HS-5 (cell line): ENCODE measurements at places on chromosomes 13 and 19.

DNA sequence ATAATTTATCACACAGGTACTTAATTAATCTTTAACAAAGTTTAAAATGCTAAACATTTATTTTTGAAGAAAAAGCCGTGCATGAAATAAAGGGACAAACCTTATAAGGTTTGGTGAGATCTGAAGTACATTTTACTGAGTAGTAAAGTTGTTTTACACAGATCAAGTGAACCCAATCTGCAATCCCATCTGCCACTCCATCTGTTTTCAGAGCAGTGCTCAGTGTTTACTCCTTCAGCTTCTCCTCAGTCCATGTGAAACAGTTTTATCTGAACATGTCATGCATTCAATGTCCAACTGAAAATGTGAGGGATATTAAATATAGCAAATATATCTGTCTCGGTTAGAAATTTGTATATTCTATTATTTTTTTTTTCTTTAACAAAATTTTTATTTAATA is 166.8 kb downstream of the MAB21L1 start:
- DNase-seq, result no peak

DNA sequence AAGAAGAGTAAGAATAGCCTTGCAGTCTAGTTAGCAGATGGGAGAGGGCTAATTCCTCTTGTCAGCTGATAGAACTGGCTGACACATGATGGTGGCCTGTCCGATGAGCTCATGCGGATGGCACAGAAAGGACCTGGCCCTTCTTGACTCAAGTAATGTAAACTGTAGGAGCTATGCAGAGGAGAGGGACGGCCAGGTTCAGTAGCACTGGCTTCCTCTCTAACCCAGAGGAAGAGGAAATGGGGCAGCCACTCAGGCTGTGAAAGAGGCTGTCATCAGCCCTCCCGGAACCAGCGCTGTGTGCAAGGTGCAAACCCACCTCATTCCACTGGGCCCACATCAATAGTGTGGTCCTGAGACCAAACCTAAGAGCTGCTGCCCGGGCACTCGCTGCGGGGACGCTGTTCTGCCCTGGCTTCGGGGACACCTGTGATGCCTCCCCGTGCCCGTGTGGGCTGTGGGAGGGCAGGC is 30.8 kb upstream of the USE1 start:
- no peak for DNase-seq

GRCh38 chr19:50152578-50152977 is 10.5 kb downstream of the IZUMO2 start:
- DNase-seq, result no peak

DNA sequence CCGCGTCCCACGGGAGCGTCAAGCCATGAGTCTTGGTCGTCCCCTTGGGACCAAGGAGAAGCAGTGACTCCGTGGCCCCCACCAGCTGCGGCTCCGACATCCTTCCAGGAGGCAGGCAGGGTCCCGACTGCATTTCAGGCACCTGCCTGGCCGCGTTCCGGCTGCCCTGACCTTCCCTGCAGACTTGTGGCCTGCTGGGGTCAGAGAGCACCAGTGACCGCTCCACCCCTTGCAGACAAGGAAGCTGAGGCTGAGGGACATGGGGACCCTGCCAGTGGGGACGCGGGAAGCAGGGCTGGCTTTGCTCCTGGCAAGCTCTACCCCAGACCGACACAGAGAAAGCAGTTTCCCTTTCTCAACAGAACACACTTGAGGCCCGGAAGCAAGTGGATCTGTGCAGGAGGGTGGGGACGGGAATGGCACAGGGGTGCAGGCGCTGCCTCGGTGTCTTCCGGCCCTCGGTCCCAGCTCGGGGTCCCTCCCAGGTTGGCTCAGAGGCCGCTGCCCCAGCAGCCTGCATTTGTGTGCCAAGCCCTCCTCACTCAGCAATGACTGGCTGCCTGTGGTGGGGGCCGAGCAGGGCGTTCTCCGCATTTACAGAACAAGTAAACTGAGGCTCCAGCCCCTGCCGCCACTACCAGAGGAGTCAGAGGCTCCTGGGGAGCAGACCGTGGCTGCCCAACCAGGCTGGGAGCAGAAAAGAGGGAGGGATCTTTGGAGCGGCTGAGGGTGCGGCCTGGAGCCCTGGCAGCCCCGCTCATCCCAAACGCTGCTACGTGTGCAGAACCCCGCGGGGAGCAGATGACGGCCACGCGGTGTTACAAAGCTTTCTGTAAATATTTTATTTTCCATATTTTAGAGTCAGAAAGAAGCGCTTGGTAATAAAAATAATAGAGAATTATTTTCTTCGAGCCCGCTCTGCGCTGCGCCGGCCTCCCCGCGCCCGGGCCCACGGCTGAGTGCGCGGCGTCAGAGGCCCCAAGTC is 43.9 kb downstream of the GAS6 start:
- no peak for DNase-seq

DNA sequence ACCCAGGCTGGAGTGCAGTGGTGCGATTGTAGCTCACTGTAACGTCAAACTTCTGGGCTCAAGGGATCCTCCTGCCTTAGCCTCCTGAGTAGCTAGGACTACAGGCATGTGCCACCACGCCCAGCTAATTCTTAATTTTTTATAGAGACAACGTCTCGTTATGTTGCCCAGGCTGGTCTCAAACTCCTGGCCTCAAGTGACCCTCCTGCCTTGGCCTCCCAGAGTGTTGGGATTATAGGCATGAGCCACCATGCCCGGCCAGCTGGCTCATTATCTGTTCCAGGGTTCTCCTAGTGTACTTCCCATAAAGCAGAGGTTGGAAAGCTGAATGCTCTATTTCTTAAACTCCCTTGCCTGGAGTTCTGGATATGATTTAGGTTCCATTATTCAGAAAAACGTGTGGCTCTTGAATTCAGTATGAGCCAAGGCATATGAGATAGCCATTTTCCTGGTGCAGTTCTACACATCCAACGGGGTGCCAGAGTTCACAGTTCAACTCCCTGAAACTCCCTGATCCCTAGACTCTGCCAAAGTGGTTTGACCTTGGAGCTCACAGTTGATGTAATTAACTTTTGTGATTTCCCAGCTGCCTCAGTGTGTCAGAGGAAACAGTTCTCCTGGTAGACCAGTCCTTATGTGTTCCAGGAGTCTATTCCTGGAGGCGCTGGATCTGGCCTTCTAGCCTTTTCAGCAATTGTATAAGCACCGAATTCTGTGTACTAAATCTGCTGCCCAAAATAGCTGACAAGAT is 21.6 kb downstream of the GPR183 start:
- no peak for DNase-seq

- no peak for DNase-seq
These were observed 12.9 kb downstream of the COL4A2 start for GRCh38 chr13:110319774-110320509.

DNA sequence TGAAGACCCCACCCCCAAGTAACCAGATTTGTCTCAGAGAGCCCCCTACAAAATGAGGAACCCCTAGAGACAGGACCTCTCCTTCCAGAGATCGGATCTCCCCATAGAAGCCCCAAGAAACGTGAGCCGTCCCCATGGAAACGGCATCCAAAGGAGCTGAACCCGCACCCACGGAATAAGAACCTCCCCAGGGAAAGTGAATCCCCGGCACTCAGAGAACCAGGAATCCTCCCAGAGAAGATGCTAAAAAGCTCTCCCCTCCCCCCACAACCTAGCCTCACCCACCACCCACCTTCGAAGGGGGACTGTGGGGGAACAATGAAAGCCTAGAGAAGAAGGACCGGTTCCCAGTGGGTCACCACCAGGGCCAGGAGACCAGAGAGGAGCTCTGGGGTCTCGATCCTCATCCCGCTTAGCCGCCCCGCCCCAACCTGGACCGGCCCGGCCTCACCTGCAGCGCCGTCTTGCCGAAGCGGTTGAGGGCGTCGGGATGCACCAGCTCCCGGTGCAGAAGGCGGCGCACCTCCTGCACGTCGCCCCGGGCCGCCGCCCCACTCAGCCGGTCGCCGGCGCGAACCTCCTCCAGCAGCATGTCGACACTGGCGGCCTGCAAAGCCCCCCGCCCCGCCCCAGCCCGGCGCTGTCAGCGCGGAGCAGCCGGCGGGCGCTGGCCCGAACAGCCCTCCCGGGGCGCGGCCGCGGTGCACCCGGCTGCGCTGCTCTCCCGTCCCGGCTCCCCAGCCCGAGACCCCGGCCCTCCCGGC is 535 bp downstream of the CDKN2D start:
- no peak for DNase-seq

DNA sequence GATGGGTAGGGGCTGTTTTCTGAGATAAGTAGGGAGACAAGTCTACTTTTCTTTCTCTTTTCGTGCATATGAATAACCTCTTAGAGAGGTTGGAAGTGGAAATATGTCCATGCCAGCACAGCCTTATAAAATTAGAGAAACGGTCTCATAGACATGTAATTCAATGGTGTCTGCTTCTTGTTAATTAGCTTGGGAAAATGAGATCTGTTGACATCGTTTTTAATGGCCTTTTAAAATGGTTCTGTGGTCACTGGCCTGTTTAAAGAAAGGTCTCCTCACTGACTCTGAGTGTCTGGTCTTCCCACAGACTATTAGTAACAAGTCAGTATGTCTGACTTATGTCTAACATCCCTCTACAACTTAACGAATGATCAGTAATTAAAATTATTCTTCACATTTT is 487.1 kb downstream of the SLITRK6 start:
- no peak for DNase-seq

GRCh38 chr19:53537121-53537520 is 824 bp upstream of the ZNF331 start:
- DNase-seq, result no peak

DNA sequence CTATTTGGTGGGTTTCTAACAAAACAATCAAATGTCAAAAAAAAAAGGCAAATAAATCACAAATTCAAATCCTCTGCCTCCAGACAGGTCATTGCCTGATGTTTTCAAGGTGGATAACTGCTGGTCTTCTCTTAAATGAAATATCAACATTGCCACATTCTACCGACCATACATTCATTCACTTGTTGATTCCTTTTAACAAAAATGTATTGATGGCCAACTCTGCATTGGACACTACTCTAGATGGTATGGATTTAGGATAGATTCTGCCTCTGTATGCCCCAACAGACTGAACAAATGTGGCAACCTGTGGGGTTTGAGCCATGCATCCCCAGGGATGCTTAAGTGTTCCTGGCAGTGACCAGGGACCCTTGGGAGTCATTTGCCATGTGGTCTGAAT is 87.6 kb upstream of the STK24 start:
- DNase-seq, result no peak

DNA sequence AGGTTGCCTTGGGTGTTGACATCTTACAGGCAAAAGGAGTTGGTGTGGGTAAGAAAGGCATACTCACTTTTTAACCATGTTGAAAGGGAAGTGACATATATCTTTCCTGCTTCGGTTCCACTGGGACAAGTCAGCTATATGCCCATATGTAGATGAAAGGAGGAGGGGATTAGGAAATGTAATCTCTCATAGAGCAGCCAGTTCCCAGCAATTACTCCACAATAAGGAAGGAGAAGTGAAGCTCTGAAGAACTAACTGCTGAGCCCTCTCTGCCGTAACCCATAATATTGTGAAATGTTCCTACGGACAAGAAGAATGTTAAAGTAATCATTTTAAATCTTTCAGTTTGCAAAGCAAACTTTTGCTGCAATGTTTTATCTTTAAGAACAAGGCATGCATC is 82.2 kb downstream of the EDNRB start:
- no peak for DNase-seq

GRCh38 chr19:41025871-41026270 is 34.8 kb downstream of the CYP2B6 start:
- DNase-seq, result no peak

GRCh38 chr13:110132225-110132982 is 174.6 kb downstream of the COL4A1 start:
- no peak for DNase-seq

DNA sequence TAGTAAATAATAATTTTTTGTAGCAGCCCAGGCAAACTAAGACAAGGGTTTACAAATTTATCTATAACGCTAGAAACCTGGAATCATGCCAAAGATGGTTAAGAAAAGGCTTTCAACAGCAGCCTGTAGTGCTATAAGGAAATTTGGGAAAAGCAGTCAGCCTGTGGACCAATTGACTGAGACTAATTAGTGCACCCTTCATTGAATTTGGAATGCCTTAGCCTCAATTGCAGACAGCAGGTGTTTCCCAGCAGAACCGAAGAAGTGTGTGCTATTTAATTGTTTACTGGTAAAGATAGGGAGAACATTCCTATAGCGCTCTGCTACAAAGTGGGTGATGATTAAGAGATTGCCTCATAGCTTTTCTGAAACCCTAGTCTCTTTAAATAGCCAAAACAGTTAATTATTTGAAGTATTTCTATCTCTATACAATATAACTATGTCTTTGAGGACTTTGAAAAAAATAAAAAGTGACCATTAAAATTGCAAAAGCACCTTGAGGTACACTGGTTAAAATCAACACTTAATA is 1884.3 kb upstream of the PCDH20 start:
- DNase-seq, result no peak

GRCh38 chr13:93406136-93406535 is 179.5 kb downstream of the GPC6 start:
- DNase-seq, result no peak

DNA sequence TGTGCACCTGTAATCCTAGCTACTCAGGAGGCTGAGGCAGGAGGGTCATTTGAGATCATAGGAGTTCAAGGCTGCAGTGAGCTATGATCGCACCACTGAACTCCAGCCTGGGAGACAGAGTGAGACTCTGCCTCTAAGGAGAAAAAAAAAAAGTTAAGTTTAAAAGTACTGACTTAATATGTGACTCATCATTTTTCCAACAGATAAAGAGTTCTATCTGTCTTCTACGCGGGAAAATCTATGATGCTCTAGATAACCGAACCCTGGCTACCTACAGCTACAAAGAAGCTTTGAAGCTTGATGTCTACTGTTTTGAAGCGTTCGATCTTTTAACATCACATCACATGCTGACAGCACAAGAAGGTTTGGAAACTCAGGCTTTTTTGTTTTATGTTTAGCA is 7.2 kb downstream of the CDC16 start:
- no peak for DNase-seq

DNA sequence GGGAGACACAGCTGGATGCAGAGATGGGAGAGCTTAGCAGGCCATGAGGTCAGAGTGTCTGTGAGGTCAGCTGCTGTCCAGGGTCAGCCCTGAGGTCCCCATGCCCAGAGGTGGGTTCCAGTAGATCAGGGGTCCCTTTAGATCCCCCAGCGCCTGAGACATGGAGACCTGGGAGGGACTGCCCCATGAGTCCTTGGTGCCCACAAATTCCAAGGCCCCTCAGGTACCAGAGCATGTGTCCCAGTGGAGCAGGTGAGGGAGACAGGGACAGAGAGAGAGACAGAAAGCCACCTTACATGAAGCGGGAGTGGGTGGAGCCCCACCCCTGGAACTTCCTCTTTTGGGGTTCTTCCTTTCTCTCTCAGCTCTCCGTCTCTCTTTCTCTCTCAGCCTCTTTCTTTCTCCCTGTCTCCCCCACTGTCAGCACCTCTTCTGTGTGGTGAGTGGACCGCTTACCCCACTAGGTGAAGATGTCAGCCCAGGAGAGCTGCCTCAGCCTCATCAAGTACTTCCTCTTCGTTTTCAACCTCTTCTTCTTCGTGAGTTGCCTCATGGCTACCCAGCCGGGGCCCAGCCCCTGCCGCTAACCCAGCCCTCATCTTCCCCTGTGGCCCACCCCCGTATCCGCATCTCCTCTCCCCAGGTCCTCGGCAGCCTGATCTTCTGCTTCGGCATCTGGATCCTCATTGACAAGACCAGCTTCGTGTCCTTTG is at the start of gene CD37:
TSS of gene CD37 (plus strand) at position 336 of the 713 bp plus-strand sequence. CDS start at position 471, 135 bp downstream.
- no peak for DNase-seq

GRCh38 chr19:47609906-47610894 is 1.3 kb downstream of the BICRA start:
- no peak for DNase-seq

- no peak for DNase-seq
These were observed 97.2 kb downstream of the EPSTI1 start for GRCh38 chr13:42894765-42895243.

- DNase-seq, result no peak
These were observed 18.5 kb upstream of the ABCC4 start for GRCh38 chr13:95319551-95320274.
